GM12878 (cell line): ENCODE measurements at places on chromosomes 2 and 18. TPM values are rescaled to one million over a fixed set of nuclear protein-coding genes. Genes with fewer than 3 reads are reported as not detected.

DNA sequence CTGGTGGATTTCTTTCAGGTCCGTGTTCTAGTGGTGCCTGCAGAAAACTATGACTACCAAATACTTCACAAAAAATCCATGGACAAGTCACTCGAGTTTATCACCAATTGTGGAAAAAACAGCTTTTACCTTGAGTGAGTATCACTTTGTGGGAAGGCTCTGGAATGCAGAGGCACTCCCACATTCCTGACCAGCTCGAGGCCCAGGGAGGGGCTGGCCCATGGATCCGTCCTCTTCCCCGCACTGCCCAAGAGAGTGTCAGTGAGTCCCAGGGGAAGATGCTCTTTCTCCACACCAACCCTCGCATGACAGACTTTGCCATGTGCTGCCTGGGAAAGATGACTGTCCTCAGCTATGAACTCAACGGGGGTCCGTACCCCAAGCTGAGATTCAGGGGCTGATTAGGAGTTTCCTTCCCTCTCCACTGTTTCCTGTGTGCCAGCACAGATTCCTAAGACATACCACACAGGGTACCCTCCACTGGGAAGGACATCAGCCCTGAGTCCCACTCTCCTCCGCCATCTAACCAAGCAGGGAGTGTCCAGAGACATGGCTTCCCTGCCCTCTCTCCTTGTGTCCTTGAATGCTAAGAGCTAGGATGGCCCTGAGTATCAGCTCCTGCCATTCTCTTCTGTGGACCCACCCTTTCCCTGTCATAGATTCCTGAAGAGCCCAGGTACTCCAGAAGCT is 155.9 kb downstream of the LAMA3 start:
- no peak for DNase-seq

DNA sequence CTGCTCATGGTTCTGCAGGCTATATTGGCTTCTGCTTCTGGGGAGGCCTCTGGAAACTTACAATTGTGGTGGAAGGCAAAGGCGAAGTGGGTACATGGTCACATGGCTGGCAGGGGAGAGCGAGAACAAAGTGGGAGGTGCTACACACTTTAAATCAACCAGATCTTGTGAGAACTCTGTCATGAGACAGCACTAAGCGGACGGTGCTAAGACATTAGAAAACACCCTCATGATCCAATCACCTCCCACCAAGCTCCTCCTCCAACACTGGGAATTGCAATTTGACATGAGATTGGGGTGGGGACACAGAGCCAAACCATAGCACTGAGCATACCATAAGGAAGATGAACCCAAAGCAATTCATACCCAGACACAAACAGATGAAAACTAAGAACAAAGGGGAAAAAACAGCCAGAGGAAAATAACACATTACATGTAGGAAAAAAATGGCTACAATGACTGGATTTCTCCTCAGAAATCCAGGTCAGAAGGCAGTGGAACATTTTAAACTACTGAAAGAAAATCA is 31.1 kb upstream of the INO80C start:
- no peak for DNase-seq

DNA sequence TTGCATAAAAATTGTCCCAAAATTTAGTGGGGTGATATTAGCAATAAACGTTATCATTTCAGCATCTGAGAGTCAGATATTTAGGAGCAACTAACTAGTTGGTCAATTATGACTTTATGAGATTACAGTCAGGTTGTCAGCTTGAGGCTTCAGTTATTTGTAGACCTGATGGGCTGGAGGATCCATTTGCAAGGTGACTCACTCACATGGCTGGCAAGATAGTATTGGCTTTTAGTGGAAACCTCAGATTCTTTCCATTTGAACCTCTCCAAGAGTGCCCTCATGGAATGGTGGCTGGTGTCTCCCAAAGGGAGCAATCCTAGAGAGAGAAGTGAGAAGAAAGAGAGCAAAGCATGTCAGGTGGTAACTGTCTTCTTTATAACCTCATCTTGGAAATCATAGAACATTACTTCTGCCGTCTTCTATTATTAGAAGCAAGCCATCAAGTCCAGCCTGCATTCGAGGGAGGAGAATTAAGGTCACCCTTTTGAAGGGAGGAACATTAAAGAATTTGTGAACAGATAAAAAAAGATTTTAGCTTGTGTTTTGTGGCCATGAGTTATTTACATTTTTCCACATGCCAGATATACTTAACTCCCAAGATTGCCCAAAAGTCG is 92.5 kb downstream of the HAUS1 start:
- DNase-seq: no peak

GRCh38 chr18:26777351-26778053 is 88.0 kb downstream of the AQP4 start:
- no peak for DNase-seq

GRCh38 chr2:74261204-74261864 is 62.9 kb downstream of the MTHFD2 start:
- no peak for DNase-seq

The ZNF521 gene
- total RNA-seq: 0.05 TPM in 1 of 2 replicates, not detected in the other

The ZBTB7C gene
- 0.08 TPM in 1 of 2 replicates, not detected in the other for total RNA-seq

DNA sequence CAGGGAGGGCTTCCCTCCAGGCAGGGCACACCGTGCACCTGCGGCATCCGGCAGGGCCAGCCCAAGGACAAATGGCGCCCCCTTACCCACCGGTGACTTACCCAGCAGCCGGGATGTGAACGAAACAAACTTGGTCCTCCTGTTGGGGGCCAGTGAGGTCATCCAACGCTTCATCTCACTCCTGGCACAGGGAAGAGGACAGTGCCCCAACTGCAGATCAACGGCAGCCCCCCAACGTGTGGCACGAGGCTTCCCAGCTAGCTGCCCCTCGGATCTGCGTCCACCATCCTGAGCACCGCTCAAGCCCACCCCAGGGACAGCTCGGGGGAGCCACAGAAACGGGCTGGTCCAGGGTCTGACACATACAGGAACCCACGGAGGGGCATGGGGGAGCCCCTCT is 12.0 kb downstream of the SNORC start:
- DNase-seq: no peak

GRCh38 chr2:232322560-232323327 is 55.8 kb upstream of the ALPP start:
- DNase-seq: no peak
